Dermis microvascular lymphatic vessel endothelial cell (primary cell): ENCODE measurements at places on chromosomes 13 and 19. TPM values are rescaled to one million over a fixed set of nuclear protein-coding genes. Genes with fewer than 3 reads are reported as not detected.

GRCh38 chr19:35052599-35053190 lies 11.2 kb downstream of the HPN start:
- no peak for DNase-seq

- no peak for DNase-seq
Observed at GRCh38 chr13:89673789-89674311, 1673.6 kb upstream of the MIR17HG start.

DNA sequence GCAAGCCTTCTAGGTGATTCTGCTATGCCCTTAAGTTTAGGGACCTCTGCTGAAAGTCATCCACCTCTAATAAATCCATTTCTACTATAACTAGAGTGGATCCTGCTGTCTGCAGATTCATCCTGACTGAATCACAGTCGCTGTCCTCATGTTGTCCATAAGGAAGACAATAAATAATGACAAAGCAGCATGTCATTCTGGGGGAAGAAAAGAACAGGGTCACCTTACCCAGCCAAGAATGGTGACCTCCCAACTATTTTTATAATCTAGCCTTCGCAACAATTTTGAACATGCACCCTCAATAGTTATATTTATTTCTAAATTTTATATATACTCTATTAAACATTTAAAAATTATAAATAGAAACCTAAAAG lies 45.0 kb upstream of the UBE2L5 start:
- no peak for DNase-seq

DNA sequence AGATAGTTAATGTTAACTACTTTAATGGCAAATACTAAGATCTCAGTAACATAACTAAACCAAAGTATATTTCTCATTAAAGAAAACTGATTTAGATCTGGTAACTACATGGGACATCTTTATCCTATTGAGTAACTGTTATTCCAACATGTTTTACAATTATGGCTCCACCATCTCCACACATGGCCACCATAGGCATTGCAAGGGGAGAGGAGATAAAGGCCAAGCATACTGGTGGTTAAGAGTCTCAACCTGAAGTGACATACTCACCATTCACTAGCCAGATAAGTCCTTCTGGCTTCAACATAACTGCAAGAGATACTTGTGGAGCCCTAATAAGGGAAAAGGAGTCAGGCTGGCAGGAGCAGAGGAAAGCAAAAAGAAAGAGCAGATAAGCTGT lies 1586.4 kb upstream of the SPRY2 start:
- DNase-seq = no peak

DNA sequence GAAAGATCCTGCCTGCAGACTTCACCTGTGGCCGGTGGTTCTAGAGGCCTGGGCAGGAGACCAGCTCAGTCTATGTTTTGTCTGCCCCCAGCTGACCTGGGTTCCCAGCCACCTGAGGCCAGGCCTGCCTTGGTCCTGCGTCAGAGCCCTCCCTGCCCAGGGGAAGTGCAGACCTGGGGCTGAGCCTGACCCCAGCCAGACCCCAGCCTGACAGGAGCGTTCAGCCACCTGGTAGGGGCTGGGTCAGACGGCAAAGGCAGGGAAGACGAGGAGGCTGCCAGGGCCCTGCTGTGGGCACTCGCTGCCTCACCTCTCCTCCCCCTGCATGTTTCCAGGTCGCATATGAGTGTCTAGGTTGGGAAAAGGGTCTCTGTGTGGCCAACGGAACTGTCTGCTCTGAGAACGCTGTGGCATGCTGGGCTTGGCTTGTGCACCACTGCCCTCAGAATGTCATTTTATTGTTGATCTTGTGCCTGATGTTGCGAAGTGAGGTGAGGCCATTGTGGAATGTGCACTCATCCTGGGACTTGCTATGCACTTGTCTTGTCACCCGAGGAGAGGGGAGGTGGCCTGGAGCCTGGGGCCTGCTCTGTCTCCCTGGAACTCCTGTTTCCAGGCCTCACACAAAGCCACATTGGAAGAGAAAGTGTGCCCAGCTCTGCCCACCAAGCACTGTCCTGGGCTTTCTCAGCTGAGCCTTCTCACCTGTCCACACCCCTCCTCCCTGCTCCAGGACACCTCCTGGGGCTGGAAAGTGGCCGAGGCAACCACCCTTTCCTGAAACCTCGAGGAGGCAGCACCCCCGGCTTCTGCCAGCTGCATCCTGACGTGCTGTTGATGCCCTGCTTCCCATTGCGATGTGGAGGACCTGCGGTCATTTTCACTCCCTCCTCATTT lies 15.2 kb upstream of the MCF2L start:
- no peak for DNase-seq

DNA sequence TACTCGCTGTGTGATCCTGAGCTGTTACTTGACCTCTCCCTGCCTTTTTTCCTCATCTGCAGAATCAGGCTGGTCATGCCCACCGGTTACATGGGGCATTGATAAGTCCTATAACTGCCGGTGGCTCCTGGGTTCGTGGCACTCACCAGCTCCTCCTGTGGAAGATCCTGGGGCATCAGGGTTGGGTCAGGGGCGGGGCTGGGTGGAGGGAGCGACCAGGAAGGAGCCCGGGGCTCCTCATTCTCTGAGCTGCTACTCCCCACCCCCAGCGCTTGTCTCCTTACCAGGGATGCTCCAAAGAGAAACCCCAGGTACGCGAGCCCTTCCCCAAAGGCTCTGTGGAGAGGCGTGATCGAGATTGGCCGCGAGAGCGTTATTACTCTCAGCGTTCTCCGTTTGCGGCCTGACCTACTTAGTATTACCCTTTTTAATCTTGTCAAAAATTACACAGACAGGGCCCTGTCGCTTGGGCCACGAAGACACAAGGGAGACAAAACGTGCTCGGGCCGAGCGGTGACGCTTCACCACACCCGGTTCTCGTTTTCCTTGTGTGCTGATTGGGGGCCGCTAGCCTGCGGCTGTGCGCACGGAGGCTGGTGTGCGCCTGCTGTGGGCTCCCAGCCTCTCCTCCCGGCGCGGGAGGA lies 10.7 kb downstream of the HDGFL2 start:
- DNase-seq = no peak

Gene LYPD3
- 0.26 and 0.51 TPM in 2 replicates for total RNA-seq

GRCh38 chr19:38596057-38596981 lies 21.4 kb downstream of the MAP4K1 start:
- peak; percentile 17 for DNase-seq

Gene ZNF284
- 2.2 and 2.4 TPM in 2 replicates for total RNA-seq

- DNase-seq = no peak
Observed at GRCh38 chr19:12596927-12597548, 13.6 kb downstream of the ZNF490 start.

- peak; percentile 60 for DNase-seq
Observed at GRCh38 chr19:58218899-58219298, 9.8 kb upstream of the ZNF544 start.

GRCh38 chr13:112722433-112723263 lies 32.8 kb downstream of the ATP11A start:
- no peak for DNase-seq

DNA sequence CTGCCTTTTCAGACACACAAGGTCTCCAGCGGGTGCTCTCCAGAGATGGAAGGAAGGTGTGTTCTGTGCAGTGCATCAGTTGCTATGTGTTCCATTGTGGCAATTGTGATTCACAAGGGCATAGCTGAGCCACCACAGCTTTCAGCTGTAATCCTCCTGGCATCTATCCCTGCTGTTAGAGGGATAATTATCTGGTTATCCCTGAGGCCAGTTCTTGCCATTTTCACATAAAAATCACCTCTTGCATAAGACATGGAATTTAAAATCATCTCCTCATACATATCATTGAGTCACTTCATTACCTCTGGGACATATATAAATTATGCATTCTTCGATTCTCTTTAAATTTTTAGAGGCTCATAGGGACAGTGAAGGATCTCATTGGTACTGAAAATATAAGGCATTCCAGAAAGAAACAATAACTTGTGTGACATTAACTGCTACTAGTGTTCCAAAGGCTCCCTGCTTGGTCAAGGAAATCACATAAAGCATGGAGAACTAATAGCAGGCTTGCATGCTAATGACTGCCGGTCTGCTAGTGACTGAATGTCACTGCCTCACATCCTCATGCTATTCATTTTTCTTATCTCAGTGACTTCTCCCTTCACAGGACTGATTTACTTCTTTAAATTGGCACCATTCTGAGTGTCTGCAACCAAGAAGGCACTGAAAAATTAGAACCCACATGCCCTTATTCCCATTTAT lies 214.0 kb downstream of the ENOX1 start:
- no peak for DNase-seq

GRCh38 chr13:92173254-92173653 lies 774.8 kb downstream of the GPC5 start:
- DNase-seq = no peak

Gene ZNF491
- total RNA-seq = 0.89 and 1.5 TPM in 2 replicates

GRCh38 chr13:87459419-87459818 lies 211.8 kb upstream of the SLITRK5 start:
- no peak for DNase-seq

DNA sequence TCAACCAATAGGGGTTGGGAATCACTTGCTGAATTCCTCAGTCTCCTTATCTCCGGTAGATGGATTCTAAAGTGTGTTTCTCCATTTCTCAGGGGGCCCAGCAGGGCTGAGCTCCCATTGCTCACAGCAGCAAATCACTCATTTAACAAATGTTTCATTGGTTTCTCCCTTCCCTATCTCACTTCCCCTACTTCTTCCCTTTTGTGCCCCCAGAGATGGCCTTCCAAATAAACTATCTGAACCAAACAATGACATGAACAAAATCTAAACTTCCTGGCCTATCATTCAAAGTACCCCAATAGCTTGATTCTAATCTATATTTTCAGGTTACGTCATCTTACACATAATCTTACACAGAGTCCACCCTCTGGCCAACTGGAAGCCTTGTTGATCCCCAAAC lies 60.4 kb downstream of the DLEU7 start:
- no peak for DNase-seq

DNA sequence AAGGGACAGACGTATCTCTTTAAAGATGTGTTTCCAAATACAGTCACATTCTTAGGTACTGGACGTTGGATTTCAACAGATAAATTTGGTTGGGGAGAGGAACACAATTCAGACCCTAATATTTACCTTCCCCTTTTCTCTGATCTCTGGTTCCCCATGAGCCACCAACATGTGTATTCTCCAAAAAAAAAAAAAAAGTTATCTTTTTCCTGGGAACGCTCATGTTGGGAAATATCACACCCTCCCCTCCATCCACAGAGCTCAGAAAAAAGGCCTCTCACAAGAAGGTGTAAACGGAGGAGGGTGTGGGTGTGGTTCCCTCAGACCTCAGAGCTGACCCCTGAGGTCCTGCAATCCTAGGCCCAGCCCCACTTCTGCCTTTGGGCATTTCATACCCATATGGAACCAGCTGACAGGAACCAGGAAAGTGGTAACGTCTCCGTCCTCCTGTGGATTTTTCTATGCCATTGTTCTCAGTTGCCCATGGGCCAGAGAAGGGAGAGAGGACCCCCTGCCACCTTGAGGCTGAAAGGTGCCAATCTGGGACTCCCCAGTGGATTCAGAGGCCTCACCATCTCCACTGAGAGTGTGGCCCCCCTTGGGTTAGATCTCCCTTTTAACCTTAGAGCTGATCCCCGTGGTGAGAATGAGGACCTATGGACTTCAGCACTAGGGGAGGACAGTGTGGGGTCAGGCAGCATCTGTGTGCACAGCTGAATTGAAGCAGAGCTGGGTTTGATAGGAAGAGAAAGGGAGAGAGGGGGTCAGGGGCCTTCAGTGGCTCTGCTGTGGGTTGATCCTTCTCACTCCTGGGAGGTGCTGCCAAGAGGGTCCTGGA lies 8.4 kb upstream of the SIGLEC12 start:
- DNase-seq = no peak

GRCh38 chr19:36771261-36772231 lies 1.1 kb downstream of the ZNF850 start:
- DNase-seq = peak; percentile 98

Gene SPRED3
- total RNA-seq = 0.38 and 0.39 TPM in 2 replicates

Gene MAB21L1
- total RNA-seq = not detected in 2 replicates

DNA sequence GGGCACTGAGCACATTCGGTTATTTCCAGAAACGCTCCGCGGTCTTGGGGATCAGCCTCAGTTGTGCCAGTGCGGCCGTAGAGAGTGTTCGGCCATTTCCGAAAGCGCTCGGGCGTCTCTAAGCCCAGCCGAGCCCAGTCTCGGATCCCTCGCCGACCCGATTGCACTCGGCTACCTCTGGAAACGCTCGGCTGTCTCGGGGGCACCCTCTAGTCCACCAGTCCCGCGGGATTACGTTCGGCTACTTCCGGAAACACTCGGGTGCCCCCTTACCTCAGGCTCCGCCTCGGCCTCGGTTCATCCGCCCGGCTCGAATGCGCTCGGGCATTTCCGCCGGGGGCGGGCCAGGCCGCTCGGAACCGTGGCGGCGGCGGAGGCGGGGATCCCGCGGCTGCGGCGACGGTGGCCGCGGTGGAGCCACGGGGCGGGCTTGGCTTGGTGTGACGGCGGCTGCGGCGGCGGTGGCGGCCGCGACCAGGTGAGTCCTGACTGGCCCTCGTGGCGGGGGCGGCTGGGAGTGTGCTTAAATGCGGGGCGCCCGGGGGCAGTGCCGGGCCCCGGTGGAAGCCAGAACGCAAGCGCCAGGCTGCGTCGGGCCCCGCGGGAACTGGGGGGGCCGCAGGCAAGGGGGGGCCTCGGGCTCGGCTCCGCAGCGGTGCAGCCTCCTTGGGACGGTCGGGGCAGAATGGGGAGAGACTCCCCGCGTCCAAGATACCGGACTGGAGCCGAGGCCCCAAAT lies at the start of gene PIK3R2:
PIK3R2 (plus strand) TSS at position 347 of the 739 bp plus-strand sequence. CDS start 2,717 bp downstream, outside the sequence.
- DNase-seq = peak; percentile 98

DNA sequence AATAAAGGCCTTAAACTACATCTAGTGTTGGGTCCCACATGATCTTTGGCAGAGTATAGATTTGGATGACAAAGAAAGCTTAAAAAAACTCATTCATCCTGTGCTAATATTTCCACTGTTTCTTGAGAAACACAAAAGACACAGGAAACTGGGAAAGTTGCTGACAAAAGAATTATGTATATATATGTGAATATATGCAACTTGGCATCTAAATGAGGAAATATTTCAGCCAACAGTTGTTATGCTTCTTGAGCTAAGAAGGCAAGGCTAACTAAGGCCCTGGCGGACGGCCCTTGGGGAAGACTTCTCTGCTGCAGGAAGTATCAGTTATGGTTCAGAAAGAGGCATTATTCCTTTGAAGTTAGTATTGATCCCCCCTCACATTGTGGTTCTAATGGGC lies 491.8 kb downstream of the DIAPH3 start:
- DNase-seq = peak; percentile 56

Gene IZUMO1
- total RNA-seq = 0.25 and 0.26 TPM in 2 replicates

DNA sequence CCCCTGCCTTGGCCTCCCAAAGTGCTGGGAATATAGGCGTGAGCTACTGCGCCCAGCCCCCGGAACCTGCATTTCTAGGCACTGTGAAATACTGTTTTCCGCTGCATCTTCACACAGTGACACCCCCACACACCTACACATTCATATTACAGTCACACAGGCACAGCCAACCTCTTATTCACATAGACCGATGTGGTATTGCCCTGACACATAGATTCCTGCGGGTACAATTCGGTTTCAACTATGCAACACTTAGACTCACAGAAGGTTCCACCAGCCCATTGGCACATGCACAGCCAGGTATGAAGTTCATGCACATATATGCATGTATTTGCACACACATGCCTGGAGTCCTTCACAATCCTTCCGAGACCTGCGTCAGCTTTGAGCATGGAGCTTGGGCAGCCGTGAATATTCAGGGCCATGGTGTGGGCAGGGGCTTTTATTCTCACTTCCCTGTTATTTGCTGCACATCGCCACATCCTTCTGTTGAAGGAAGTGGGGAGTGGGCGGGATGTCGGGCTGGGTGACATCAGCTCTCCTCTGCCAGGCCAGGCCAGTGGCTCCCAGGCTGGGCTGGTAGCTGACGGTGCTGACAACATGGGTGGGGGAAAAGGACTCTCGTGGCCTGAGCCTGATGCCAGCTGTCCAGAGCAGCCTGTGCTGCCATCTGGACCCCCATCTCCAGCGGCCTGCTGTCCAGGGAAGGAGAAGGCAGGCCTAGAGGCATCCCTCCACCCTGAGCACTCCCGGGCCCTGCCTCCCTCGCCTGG lies 5.4 kb upstream of the CDC37 start:
- no peak for DNase-seq

- no peak for DNase-seq
Observed at GRCh38 chr13:112136095-112136494, 69.1 kb downstream of the SOX1 start.
